ENCODE measurements at places on chromosomes 7 and 10. TPM values are rescaled to one million over a fixed set of nuclear protein-coding genes. Genes with fewer than 3 reads are reported as not detected.

NKX2-3 gene
- total RNA-seq = not detected

EVX1 gene
- total RNA-seq = not detected

ACHE gene
- total RNA-seq = 18.9 TPM

MEOX2 gene
- total RNA-seq = not detected

AKR1C1 gene
- 1.3 TPM for total RNA-seq

ANK3 gene
- 21.1 TPM for total RNA-seq

ORAI2 gene
- 64.4 TPM for total RNA-seq

NUTM2E gene
- total RNA-seq = 0.50 TPM

SPACDR gene
- total RNA-seq = 2.6 TPM

ECD gene
- total RNA-seq = 35.6 TPM

ASZ1 gene
- not detected for total RNA-seq

DENND11 gene
- total RNA-seq = 9.8 TPM

TMEM229A gene
- total RNA-seq = 0.09 TPM

OGDHL gene
- 1.9 TPM for total RNA-seq

CABCOCO1 gene
- 0.23 TPM for total RNA-seq

GPR26 gene
- total RNA-seq = 0.09 TPM

SLC26A5 gene
- total RNA-seq = not detected

DNAJB9 gene
- total RNA-seq = 27.5 TPM

TMEM168 gene
- 10.8 TPM for total RNA-seq

PROSER2 gene
- 12.1 TPM for total RNA-seq

MYL10 gene
- total RNA-seq = 0.73 TPM

CD36 gene
- 2.6 TPM for total RNA-seq

FAM25C gene
- not detected for total RNA-seq

CLDN4 gene
- total RNA-seq = 13.7 TPM

PHYHIPL gene
- total RNA-seq = 0.34 TPM
